Right lung (tissue), 10 donors: ENCODE measurements at places on chromosomes 3 and 15. TPM values are rescaled to one million over a fixed set of nuclear protein-coding genes. Genes with fewer than 3 reads are reported as not detected.

- DNase-seq = no peak
Measured at GRCh38 chr3:1072041-1072440, 20.8 kb upstream of the CNTN6 start.

DNA sequence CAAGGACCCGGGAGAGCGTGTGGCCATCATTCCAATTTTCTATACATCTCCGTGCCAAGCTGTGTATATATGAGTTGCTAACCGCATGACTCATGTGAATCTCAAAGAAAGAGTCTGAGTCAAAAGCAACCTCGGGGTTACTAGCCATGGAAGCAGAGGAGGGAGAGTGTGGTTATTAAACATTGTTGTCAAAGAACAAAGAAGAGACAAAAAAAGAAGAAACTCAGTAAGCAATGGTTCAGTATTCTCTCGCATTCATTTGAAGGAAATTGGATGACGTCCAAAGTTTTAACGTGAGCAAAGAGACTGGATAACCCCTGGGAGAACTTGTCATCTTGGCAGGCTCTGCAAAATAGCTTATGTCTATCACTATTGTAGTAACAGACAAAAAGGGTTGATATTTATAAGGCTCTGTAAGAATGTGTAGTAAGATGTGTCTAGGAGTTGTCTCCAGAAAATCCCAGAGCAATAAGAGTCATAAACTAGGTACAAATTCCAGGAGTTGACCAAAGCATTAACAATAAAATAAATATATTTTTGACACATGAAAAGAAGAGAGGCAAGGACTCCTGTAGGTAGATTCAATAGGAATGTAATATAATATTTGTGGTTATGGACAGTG, 52.8 kb upstream of the GRM7 start:
- DNase-seq = no peak

DNA sequence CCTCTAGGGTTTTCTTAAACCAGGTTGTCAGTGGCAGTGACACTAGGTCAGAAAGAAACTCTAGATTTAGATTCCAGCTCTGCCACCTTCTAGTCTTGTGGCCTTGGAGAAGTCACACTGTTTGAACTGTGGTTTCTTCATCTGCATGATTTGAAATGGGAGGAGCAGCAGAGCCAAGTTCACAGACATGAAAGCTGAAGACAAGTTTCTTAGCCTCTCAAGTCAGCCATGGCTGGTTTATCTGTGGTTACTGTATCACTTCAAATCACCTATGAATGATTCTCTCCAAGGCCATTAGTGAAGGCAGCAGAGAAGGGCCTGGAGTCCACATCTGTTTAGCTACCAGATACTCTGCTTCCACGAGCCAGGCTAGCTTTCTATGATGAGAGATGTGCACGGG, 15.6 kb downstream of the CLEC3B start:
- DNase-seq = no peak

- DNase-seq = no peak
Measured at GRCh38 chr3:100899440-100900091, 93.7 kb downstream of the ABI3BP start.

- DNase-seq = no peak
Measured at GRCh38 chr3:25182794-25183193, 245.3 kb upstream of the RARB start.

DNA sequence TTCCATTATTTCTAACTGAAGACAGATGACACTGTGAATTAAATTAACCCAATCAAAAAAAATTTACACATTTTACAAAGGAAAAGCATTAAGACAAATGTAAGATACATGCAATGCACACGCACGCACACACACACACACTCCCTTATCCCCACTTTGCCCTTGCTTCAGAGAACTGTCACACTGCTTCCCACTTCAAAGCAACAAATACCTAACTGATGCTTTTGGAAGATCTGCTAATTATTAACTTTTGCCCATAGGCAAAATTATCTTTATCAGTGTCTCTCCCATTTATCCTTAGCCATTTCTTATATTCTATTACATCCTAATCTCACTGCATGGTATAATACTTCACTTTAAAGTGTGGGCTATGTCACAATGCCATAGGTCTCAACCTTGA, 60.3 kb downstream of the SETD2 start:
- DNase-seq = no peak

DNA sequence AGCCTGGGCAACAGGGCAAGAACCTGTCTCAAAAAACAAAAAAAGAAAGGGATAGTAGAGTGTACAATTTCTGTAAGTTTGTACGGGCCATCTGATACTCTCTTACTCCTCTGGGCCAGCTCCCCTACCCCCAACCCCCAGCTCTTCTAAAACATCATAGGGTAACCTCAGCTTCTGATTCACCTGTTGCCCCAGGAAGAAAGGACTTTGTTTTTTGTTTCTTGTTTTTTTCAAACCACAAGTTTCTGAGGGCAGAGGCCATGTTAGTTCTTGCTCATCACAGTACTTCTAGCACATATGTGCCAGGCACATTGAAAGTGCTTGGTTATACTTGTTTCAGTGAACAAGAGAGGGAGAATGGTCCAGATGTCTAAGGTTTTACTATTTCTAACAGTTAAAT, 20.2 kb downstream of the ATOSA start:
- DNase-seq = no peak

GRCh38 chr3:99570061-99570460, 68.3 kb upstream of the COL8A1 start:
- DNase-seq = no peak

DNA sequence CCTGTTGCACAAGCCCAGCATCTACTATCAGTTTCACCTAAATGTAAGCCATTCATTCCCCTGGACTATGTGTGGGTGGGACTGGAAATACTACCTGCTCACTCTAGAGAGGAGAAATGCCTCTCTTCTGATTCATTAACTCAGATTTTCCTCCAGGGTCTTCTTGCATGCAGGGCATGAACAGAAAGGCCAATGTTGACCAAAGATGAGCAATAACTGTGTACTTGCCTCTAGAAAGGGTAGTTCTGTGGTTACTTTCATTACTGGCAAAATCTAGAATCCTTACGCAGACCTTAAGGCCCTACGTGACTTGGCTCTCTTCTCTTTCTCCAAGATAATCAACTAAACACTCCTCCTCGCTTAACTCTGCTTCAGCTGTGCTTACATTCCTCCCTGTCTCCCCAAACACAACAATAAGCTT, 81.4 kb upstream of the PSMD6 start:
- no peak for DNase-seq

GRCh38 chr3:122572940-122573412, 4.5 kb upstream of the PARP15 start:
- DNase-seq = no peak

- peak; percentile 60 for DNase-seq
Measured at GRCh38 chr15:62782071-62782841, 260.3 kb upstream of the TPM1 start.

Gene MGA
- 36.4 TPM for polyA plus RNA-seq

Gene IQGAP1
- polyA plus RNA-seq = 200 TPM

Gene CD276
- 172 TPM for polyA plus RNA-seq

Gene ARHGEF26
- polyA plus RNA-seq = 27.0 TPM
